Inflammatory macrophage treated with lipopolysaccharide for 1 hour (primary cell): ENCODE measurements at places on chromosomes 1 and 21.

DNA sequence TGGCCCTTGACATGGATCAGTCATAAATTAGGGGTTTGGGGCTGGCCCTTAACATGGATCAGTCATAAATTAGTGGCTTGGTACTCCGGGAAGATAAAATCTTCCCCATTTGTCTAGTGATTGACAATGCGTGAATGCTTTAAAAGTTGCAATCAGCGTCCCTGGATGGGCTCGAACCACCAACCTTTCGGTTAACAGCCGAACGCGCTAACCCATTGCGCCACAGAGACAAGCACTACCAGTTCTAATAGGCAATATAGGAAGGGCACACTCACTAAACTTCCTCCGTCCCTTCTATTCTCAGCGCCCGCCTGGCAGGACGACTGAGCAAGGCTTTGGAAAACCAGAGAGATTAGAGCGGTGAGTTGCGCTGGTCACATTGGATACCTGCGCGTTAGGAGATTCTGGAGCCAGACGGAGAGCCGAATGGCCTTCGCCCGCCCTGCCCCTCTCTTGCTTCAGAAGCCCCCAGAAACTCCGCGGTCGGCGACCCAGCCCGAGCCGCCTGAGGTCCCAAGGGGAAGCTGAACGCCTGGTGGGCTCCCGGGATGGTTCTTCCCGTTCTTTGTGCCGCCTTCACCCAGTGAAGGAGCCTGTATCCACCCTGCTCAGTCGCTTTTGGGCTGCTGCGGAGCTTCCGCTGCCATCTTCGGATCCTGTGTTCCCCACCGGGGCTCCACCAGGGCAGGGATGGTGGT is 235.9 kb downstream of the FAM72C start:
- DNase-seq = peak; percentile 21

DNA sequence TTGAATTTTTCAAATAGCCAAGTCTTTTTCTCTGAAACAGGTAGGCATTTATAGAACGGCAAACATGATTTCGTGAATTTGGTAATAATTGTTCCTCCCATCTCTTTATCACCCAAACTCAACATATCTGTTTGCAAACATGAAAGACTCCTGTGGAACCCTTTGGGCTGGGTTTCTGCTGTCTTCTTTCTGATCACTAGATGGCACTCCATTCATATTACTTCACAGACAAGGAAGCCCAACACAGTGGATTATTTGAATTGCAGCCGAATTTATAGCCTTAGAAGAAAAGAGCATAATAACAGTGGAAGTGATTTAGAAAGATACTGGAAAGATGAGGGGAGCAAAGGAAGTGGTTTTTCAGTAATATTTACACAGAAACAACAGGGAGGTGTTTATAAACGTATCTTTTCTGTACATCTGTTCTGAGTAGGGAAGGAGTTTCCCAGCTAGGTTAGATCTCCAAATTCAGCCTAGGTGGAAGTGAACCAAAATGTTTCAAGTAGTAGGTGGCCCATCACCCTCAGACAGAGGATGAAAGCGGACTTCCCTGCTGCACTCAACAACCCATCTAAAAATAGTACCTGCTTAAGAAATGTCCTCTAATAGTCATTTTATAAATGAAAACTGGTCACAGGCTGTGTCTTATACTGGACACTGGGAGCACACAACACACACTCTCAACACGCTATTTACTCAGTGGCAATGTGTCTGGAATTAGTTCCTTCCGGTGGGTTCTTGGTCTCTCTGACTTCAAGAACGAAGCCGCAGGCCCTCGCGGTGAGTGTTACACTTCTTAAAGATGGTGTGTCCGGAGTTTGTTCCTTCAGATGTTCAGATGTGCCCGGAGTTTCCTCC is 67.6 kb downstream of the MAP3K21 start:
- DNase-seq = peak; percentile 60

DNA sequence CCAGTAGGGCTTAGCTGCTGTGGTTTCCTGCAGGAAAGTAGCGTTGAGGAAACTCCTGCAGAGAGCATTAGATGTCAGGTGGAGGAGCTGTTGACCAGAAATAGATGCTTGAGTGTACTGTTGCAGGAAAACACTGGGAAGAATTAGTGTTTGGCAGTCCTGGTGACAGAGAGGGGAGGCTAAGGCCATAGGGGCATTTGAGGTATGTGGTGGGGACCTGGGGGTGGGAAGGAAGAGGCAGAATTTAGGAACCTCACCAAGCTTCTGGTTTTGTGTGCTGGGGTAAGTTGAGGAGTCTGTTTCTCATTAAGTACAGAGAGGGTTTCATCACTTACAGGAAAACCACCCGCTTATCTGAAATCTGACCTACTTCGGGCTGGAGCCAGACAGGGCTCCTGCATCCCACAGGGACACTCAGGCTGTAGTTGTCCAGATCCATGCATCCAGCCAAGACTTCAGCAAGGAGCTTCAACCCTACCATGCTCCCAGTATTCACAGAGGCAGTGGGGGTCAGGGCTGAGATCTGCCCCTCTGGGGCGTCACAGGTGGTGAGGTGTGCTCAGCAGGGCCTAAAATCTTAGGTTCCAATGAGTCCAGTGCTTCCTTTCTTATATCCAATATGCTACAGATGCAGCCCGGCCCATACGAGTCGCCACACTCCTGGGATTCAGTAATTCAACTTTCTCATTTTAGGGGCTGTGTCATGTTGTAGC is 15.1 kb downstream of the SH2D2A start:
- DNase-seq = no peak

- DNase-seq = no peak
Measured at GRCh38 chr1:63946866-63947491, 173.2 kb downstream of the ROR1 start.

DNA sequence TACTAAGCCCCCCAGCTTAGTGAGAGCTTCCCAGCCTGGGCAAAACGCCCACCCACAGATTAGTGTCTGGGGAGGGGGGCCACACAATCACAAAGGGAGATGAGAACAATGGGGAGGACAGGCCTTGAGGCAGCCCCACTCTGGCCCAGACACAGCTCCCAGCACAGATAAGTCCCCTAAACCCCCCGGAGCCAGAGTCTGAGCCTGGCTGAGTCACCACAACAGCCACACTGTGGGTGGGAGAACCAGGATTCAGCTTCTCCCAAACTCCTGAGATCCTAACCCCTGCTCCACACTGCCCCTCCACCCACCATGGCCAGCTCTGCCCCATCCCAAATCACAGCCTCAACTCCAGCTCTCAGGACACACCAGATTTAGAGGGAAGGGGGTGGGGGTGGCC is 4.2 kb downstream of the NECTIN4 start:
- no peak for DNase-seq

DNA sequence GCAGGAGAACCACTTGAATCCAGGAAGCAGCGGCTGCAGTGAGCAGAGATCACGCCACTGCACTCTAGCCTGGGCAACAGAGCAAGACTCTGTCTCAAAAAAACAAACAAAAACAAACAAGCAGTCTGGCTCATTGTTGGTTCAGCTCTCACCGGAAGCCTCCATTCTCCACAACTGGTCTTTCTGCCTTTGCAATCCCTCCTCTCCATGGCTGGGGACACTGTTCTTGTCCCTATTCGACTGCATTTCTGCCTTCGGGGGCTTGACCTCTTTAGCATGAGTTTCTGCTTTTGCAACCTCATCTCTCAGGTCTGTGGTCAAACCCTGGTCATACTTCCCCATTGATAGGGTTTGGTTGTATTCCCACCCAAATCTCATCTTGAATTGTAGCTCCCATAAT is 216.3 kb upstream of the NR5A2 start:
- no peak for DNase-seq

GRCh38 chr1:190101756-190102155 is 375.9 kb downstream of the BRINP3 start:
- no peak for DNase-seq

GRCh38 chr21:39852021-39852721 is 15.1 kb upstream of the PCP4 start:
- no peak for DNase-seq

DNA sequence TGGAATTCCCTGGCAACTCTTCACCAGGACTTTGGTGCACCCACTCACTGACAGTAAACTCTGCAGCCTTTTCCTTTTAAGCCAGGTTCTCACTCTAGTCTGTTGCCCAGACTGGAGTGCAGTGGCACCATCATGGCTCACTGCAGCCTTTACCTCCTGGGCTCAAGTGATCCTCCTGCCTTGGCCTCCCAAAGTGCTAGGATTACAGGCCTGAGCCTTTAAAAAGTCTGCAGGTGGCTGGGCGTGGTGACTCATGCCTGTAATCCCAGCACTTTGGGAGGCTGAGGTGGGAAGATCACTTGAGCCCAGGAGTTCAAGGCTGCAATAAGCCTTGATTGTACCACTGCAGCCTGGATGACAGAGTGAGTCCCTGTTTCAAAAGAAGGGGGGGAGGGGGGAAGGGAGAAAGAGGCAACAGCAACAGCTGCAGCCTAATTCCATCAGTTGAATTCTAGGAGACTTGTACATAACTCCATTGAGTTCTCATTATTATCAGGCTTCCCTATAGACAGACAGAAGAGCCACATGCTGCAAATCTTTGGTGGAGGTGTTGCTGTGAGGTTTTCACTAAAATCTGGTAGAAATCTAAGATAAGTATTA is 8.1 kb upstream of the HNRNPR start:
- DNase-seq = no peak

DNA sequence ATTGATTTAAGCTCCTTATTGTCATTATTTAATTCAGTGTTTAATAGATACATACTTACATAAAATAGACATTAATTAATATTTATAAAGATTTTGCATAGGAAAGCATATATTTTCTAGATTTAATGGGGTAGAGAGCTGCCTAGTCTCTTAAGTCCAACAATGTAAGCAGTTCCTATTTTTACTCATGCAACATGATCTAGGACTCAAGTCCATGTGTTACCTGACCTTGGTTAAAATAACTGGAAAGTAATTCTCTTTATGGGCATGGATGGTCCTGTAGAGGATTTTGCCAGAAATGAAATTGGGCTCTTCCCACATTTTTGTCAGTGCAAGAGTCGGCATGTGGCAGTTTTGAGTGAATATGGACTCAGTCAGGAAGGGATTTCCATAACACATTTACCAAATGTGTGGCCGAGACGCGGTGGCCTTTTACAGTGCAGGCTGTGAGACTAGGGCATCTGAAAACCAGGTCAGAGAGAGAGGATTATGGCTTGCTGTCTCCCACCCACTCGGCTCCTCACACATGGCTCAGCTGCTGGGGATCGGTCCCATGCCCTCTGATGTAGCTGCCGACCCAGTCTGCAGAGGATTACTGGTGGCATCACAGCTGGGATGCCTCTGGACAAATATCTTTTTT is 6.2 kb upstream of the KIF1B start:
- no peak for DNase-seq

DNA sequence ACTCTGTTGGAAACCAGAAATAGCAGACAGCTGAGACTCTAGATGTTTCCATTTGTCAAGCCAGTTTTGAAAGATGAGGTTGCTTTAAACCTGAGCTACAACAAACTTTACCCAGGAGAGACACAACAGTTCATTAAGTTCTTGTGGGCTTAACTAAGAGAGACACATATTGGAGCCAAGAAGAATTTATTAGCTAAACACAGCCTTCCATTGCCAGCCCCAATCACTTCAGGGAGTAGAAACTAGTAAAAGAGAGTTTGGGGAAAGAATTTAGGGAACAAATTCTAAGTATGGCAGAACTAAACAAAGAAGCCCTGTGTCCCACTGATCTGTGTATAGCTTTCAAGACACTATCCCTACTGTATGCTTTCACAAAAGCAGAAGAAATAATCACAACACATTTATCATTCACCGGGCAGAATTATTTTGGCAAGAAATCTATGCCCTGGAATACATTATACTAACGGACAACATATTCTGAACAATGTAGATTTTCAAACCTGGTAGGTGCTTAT is 87.3 kb upstream of the KAZN start:
- DNase-seq = no peak

DNA sequence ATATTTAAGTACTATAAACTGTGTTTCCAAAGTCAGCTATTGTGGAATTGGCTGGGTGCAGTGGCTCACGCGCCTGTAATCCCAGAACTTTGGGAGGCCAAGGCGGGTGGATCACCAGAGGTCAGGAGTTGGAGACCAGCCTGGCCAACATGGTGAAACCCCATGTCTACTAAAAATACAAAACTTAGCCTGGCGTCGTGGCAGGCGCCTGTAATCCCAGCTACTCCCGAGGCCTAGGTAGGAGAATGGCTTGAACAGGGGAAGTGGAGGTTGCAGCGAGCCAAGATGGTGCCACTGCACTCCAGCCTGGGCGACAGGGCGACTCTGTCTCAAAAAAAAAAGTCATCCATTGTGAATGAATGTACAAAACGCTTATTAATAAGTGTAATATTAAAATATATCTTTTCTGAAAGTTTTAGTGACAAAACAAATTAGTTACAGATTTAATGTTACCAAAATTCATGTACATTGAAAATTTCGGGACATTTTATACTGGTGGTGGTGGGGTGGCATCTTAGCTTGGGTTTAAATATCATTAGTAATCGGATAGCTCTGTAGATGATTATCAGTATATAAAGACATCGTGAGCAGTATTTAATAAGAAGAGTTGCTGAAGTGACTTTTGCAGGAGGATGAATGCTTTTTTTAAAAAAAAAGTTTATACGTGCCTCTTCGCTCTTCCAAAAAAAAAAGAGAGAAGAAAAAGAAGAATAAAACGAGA is 503 bp upstream of the SRSF11 start:
- DNase-seq = no peak

- no peak for DNase-seq
Measured at GRCh38 chr1:25501235-25502058, 42.0 kb upstream of the LDLRAP1 start.

DNA sequence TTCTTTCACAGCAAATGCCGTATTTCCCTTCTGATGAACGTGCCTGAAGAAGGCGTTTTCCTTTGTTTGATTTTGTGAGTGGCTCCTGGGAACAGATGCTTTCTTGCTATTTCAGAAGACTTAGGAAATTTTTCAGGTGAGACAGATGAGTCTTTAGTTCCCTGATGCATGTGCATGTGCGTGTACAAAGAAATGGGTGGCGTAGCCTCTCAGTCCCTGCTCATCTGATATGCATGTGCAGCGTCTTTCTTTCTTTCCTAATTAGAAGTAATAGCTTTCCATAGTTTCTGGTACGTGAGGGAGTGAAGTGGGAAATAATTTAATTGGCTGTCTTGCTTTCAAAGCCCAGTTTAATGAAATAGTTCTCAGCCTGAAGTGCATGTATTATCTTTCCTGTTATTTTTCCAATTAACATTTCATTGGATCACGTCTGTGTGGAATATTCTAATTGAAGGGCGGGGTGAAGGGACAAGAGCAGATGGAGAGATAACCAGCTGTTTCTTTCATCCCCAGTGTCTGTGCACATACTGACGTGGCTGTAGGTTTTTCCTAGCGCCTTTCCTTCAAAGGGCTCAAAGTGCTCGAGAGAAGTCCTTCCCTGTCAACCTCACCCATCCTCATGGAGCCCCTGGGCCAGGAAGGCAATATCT is 104.3 kb downstream of the FAM78B start:
- DNase-seq = no peak
